Endodermal cell (in vitro differentiated cells): ENCODE measurements at places on chromosomes 6 and 20. TPM values are rescaled to one million over a fixed set of nuclear protein-coding genes. Genes with fewer than 3 reads are reported as not detected.

DNA sequence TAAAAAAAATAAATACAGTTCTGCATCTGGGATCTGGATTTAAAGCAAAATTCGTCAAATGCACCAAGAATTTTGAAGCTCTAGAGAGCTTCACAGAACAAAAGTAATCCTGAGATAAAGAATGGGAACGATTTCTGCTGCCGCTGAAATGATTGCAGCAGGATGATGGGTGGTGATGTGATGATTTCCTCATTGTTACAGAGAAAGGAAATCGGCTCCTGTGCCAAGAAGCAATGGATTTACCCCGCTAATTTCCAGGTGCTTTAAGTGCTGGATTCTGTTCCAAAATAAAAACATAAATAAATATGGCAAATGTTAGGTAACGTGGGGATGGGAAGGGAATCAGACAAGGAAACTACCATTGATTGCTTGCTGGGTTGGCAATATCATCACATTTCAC, 1067.9 kb upstream of the MAP3K7 start:
- no peak for DNase-seq
- H3K4me3 ChIP-seq = no peak overlapping the region
- peak overlapping the region; percentile 19 for H3K27ac ChIP-seq
- peaks cover 5% of the 10 kb centered on the region for H3K4me1 ChIP-seq
- no peaks in the 10 kb centered on the region for H3K27me3 ChIP-seq

DNA sequence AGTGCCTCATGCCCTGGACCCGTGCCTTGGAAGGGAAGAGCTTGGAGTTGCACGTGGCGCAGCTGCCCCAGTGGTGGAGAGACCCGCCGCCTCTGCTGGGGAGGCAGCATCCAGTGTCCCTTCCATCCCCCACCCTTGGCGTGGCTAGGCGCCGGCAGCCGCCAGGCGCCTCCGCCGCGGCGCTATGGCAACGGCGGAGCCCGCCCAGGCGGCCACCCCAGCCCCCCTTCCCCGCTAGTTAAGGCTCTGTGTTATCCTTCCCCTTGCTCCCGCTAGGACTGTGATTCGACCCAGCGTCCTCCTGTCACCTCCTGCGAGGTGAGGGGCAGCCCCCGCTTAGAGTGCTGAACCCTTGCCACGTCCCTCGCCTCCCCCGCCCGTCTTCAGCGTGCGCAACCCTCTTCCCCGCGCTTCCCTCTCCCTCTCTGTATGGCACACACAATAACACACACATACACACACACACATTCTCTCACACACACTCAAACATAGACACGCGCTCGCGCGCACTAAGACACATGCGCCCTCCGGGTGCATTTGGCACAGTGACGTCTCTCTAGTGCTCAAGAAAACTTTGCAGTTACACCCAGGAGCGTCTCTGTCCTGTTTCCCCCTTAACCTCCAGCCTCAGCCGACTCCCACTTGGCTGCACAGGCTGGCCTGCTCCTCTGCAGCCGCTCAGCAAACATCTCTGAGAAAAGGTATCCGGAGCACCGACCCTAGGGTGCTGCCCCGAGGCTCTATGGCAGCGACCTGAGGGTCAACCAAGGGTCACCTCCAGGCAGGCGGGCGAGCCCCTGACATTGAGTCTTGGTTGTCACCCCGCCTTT, 8.5 kb downstream of the GRIK2 start:
- H3K4me3 ChIP-seq = peak overlapping the region; percentile 76
- H3K4me1 ChIP-seq = peaks cover 8% of the 10 kb centered on the region

DNA sequence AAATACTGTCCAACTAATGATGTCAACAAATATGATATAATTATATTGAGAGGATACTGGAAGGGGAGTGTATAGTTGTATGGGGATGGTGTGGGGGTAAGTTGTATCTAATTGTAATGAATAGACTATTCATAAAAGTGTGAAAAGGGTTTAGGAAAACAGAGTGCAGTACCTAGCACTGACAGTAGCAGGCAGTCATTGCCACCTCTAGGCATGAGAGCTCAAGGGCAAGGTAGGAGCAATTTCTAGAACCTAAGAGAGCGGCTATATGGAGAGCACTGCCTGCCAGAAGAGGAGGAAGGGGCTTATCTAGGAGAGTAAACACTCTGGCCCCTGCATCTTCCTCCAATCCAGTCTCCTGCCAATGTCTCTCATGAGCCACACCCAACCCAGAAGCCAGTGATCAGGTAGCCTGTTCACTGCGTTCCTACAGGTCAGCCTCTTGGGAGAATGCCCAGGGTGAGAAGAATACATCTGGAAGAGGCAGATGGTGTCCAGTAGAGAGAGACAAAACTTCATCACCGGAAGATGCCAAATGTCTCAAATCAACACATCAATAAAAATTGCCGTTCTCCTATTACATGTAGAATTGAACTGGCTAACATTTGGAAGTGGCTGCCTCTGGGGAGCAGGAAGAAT, 200.0 kb downstream of the LY86 start:
- peaks cover 5% of the 10 kb centered on the region for H3K4me1 ChIP-seq
- no peak overlapping the region for H3K4me3 ChIP-seq
- no peak overlapping the region for H3K27ac ChIP-seq
- H3K27me3 ChIP-seq = no peaks in the 10 kb centered on the region

GRCh38 chr20:22522701-22523100, 61.7 kb downstream of the FOXA2 start:
- no peaks in the 10 kb centered on the region for H3K27me3 ChIP-seq
- peaks cover 14% of the 10 kb centered on the region for H3K4me1 ChIP-seq
- no peak for DNase-seq
- H3K36me3 ChIP-seq = no peaks in the 10 kb centered on the region
- no peak overlapping the region for H3K4me3 ChIP-seq
- H3K27ac ChIP-seq = no peak overlapping the region

DNA sequence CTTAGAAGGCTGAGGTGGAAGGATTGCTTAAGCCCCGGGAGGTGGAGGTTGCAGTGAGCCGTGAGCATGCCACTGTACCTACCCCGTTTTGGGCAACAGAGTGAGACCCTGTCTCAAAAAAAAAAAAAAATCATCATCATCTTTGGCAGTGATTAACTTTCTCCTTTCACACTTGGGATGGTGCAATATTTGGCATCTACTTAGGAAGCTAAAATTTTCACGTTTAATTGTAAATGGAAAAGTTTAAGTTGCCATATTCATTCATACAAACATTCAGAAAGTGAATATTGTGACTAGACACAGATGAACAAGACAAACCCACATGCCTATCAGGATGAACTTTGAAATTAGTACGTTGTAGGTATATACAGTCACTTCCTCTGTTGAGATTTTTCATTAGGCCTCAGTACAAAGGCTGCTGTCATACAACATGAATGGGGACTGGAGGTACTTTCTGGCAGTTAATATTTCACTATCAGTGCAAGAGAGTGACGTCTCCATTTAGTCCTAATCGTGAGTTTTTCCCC, 10.3 kb downstream of the TOP1 start:
- peaks cover 60% of the 10 kb centered on the region for H3K36me3 ChIP-seq
- no peaks in the 10 kb centered on the region for H3K4me1 ChIP-seq
- no peak for DNase-seq
- H3K27me3 ChIP-seq = no peaks in the 10 kb centered on the region
- H3K27ac ChIP-seq = no peak overlapping the region

GRCh38 chr6:11833626-11834592, 55.3 kb upstream of the ADTRP start:
- no peak overlapping the region for H3K27ac ChIP-seq
- H3K27me3 ChIP-seq = no peaks in the 10 kb centered on the region

GRCh38 chr6:5592886-5593519, 331.7 kb downstream of the FARS2 start:
- no peaks in the 10 kb centered on the region for H3K36me3 ChIP-seq
- no peak for DNase-seq
- no peak overlapping the region for H3K27ac ChIP-seq
- no peaks in the 10 kb centered on the region for H3K27me3 ChIP-seq

- H3K27me3 ChIP-seq = no peaks in the 10 kb centered on the region
- no peaks in the 10 kb centered on the region for H3K36me3 ChIP-seq
- no peak overlapping the region for H3K4me3 ChIP-seq
- H3K27ac ChIP-seq = no peak overlapping the region
- no peaks in the 10 kb centered on the region for H3K4me1 ChIP-seq
These were observed 52.3 kb upstream of the FABP7 start for GRCh38 chr6:122727244-122727643.

DNA sequence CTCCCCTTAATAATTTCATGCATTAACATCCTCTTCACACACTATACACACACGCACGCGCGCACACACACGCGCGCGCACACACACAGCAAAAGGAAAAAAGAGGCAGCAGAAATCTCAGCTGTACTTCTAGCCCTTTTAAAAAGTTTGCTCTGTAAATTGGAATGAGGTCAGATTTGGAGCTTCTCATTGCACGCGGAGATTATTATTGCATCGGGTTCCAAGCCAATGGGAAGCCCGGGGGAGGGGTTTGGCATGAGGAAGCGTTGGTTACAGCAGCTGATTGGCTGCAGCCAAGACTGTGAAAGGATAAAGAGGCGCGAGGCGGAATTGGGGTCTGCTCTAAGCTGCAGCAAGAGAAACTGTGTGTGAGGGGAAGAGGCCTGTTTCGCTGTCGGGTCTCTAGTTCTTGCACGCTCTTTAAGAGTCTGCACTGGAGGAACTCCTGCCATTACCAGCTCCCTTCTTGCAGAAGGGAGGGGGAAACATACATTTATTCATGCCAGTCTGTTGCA, at the start of gene SOX4:
SOX4 (plus strand) TSS at position 340 of the 515 bp plus-strand sequence. CDS start 784 bp downstream, outside the sequence.
- no peaks in the 10 kb centered on the region for H3K27me3 ChIP-seq
- peak within 1 kb of the TSS; percentile 92 for H3K4me3 ChIP-seq
- H3K36me3 ChIP-seq = peaks cover 12% of the 10 kb centered on the region

The DDX39B gene
- 546 to 598 TPM (median 572 TPM) in 3 replicates for total RNA-seq

The DEFB132 gene
- total RNA-seq = not detected in 2 replicates

DNA sequence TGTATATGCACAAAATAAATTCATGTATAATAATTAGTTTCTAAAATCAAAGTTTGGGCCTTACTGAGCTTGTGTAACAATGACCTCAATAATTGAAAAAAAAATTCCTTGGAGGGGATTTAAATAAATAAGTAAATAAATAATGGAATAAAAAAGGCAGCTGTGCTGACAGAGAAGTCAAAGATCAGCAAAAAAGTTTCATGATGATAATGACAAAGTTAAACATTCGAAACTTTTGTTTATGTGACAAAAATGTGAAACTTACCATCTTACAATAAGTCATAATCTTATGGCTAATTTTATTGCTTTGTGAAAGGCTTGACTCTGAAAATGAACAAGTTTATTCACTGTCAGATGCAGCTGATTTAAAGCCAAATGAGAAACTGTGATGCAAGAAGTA, 3.1 kb upstream of the TTK start:
- H3K36me3 ChIP-seq = peaks cover 2% of the 10 kb centered on the region
- no peaks in the 10 kb centered on the region for H3K4me1 ChIP-seq
- H3K27ac ChIP-seq = no peak overlapping the region
- no peak overlapping the region for H3K4me3 ChIP-seq
- DNase-seq = no peak

DNA sequence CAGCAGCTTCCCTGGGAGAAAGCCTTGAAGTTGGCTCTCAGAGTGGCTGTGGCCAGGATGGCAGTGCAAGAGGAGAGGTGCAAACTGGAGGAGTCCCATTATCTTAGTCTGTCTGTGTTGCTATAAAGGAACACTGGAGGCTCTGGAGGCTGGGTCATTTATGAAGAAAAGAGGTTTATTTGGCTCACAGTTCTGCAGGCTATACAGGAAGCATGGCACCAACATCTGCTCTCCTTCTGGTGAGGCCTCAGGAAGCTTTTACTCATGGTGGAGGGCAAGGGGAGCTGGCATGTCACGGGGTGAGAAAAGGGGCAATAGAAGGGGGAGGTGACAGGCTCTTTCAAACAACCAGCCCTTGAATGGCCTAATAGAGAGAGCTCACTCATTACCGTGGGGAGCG, 47.1 kb downstream of the PSMG4 start:
- no peaks in the 10 kb centered on the region for H3K27me3 ChIP-seq
- H3K4me3 ChIP-seq = no peak overlapping the region
- H3K4me1 ChIP-seq = no peaks in the 10 kb centered on the region

- H3K27me3 ChIP-seq = no peaks in the 10 kb centered on the region
- DNase-seq = no peak
- no peak overlapping the region for H3K4me3 ChIP-seq
- no peaks in the 10 kb centered on the region for H3K36me3 ChIP-seq
These were observed 49.4 kb upstream of the RREB1 start for GRCh38 chr6:7058250-7058923.

- no peaks in the 10 kb centered on the region for H3K36me3 ChIP-seq
- H3K4me1 ChIP-seq = peaks cover 18% of the 10 kb centered on the region
- H3K4me3 ChIP-seq = no peak overlapping the region
- H3K27ac ChIP-seq = no peak overlapping the region
- no peaks in the 10 kb centered on the region for H3K27me3 ChIP-seq
- DNase-seq = no peak
These were observed 717.8 kb downstream of the EPM2A start for GRCh38 chr6:145017516-145017915.

The ADGB gene
- total RNA-seq = 0.37 TPM in 1 of 2 replicates, not detected in the other

- no peak for DNase-seq
- H3K4me3 ChIP-seq = peak overlapping the region; percentile 29
- H3K36me3 ChIP-seq = peaks cover 81% of the 10 kb centered on the region
These were observed 13.9 kb downstream of the ZNF217 start for GRCh38 chr20:53579581-53580375.

DNA sequence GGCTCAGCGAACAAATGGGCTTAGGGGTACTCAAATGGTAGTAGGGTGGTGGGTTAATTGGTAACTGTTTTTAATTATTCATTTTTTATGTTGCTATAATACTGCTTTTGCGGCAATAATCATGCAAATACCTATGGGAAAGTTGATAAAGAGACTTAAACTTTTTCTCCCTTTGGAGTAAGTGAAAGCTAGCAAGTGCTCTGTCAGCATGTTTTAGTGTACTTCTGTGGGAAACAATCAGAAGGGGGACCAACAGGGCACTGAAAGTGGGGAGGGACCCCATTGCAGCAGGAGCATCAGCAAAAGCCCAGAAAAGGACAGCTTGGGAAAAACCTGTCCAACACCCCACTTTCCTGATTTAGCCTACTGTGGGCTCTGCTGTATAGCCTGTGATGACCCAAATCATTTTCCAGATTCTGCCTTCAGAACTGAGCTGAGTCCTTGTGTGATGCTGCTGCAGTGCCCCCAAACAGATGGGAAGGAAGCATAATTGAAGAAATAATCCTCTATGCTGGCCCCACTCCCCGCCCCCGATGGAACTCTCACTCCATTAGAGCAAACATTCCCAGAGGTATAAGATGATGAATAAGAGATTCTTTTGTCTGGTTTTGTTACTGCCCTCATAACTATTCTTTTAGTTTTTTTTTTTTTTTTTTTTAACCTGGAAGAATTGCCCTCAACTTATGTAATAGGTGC, 322.8 kb downstream of the CD83 start:
- no peak for DNase-seq
- peaks cover 43% of the 10 kb centered on the region for H3K4me1 ChIP-seq
- H3K36me3 ChIP-seq = no peaks in the 10 kb centered on the region
- H3K27me3 ChIP-seq = no peaks in the 10 kb centered on the region

The LINC00237 gene
- total RNA-seq = not detected in 3 replicates

- no peaks in the 10 kb centered on the region for H3K27me3 ChIP-seq
- no peak overlapping the region for H3K27ac ChIP-seq
- DNase-seq = no peak
- H3K36me3 ChIP-seq = peaks cover 28% of the 10 kb centered on the region
- peaks cover 11% of the 10 kb centered on the region for H3K4me1 ChIP-seq
These were observed 42.8 kb upstream of the RNF8 start for GRCh38 chr6:37310966-37311365.

GRCh38 chr20:38406476-38406875, 28.7 kb downstream of the SNHG17 start:
- H3K27me3 ChIP-seq = no peaks in the 10 kb centered on the region
- H3K4me1 ChIP-seq = no peaks in the 10 kb centered on the region
- no peak overlapping the region for H3K27ac ChIP-seq
- DNase-seq = peak; percentile 28
- no peak overlapping the region for H3K4me3 ChIP-seq

GRCh38 chr6:89116702-89117101, 1.2 kb downstream of the SRSF12 start:
- H3K36me3 ChIP-seq = no peaks in the 10 kb centered on the region
- no peak for DNase-seq
- no peak overlapping the region for H3K27ac ChIP-seq
- no peaks in the 10 kb centered on the region for H3K4me1 ChIP-seq
- peaks cover 13% of the 10 kb centered on the region for H3K27me3 ChIP-seq
- H3K4me3 ChIP-seq = peak overlapping the region; percentile 89
